ENCODE measurements at places on chromosomes 5 and 9.
A peak's percentile ranks its signal among the peaks of the same experiment; 100 is the strongest.

DNA sequence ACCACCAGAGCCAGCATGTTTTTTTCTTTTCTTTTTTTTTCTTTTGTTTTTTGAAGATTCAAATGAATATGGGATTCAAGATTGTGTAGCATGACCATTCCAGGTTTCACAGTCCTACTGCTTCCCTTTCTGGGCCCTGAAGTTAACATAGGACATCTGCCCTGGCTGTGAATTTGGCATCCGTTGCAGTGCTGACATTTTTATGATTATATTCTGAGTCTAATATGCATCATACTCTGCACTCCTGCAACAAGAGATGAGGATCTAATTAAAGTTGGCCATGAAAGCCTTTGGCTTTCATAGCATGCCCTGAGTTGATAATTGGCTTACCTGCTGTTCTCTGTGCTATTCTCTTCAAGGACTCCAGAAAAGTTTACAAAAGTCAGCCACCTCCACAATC, 29.8 kb downstream of the C5orf22 start:
- H3K36me3 ChIP-seq: peaks cover 4% of the 10 kb centered on the region
- H3K27me3 ChIP-seq: no peaks in the 10 kb centered on the region
- no peak overlapping the region for H3K4me3 ChIP-seq
- no peak overlapping the region for H3K27ac ChIP-seq
- H3K4me1 ChIP-seq: no peaks in the 10 kb centered on the region

GRCh38 chr5:122447879-122448278, 135.8 kb downstream of the SNCAIP start:
- no peak overlapping the region for H3K27ac ChIP-seq
- H3K36me3 ChIP-seq: no peaks in the 10 kb centered on the region
- no peaks in the 10 kb centered on the region for H3K4me1 ChIP-seq
- H3K4me3 ChIP-seq: no peak overlapping the region
- no peak for DNase-seq

DNA sequence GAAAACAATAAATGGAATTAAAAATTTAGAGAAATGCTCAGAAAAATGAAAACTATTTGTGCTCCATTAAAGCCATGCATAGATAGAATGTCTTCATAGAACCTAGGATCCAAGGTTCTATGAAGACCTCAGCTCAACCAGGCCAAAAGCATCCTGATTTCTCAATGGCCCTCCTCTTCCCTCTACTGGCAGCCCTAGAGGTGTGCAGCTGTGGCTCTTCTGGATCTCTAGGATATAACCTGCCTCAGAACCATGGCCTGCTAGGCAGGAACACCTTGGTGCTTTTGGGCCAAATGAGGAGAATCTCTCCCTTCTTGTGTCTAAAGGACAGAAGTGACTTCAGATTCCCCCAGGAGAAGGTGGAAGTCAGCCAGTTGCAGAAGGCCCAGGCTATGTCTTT, 15.1 kb downstream of the IFNA1 start:
- peak; percentile 8 for DNase-seq
- H3K27me3 ChIP-seq: no peaks in the 10 kb centered on the region
- H3K4me1 ChIP-seq: no peaks in the 10 kb centered on the region
- H3K4me3 ChIP-seq: no peak overlapping the region

- H3K36me3 ChIP-seq: no peaks in the 10 kb centered on the region
- H3K27ac ChIP-seq: no peak overlapping the region
- no peak for DNase-seq
- no peaks in the 10 kb centered on the region for H3K4me1 ChIP-seq
- no peak overlapping the region for H3K4me3 ChIP-seq
Measured at GRCh38 chr5:158754018-158754514, 345.6 kb downstream of the EBF1 start.

GRCh38 chr9:8719833-8720486, 920.4 kb upstream of the DMAC1 start:
- no peaks in the 10 kb centered on the region for H3K36me3 ChIP-seq

GRCh38 chr9:115022760-115023434, 92.5 kb upstream of the TNFSF8 start:
- H3K27ac ChIP-seq: no peak overlapping the region
- H3K27me3 ChIP-seq: no peaks in the 10 kb centered on the region
- H3K4me1 ChIP-seq: no peaks in the 10 kb centered on the region
- DNase-seq: no peak

GRCh38 chr9:123647145-123647544, 282.8 kb downstream of the DENND1A start:
- DNase-seq: no peak
- peaks cover 98% of the 10 kb centered on the region for H3K36me3 ChIP-seq
- H3K4me3 ChIP-seq: no peak overlapping the region
- no peaks in the 10 kb centered on the region for H3K4me1 ChIP-seq

DNA sequence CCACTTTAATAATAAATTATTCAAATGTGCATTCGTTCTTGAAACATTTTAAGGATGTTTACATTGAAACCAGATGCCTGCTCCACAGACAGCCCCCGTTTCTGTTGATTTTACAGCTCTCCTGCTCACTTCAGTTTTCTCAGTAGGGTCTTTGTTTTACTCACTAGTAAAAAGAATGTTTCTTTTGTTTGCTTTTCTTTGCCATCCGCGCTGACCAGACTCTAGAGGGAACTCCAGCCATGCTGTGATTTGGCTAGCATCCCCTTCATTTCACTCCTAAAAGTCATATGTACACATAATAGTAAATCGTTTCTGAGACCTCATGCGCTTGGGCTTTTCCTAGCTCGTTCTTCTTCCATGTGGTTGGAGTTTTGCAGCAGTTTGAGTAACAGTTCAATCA, 28.7 kb upstream of the PALM2AKAP2 start:
- no peak overlapping the region for H3K4me3 ChIP-seq
- no peaks in the 10 kb centered on the region for H3K4me1 ChIP-seq
- H3K27ac ChIP-seq: no peak overlapping the region
- peaks cover 2% of the 10 kb centered on the region for H3K27me3 ChIP-seq
- no peaks in the 10 kb centered on the region for H3K36me3 ChIP-seq
- no peak for DNase-seq

GRCh38 chr9:136847088-136847825, 2.0 kb upstream of the PHPT1 start:
- peaks cover 32% of the 10 kb centered on the region for H3K4me1 ChIP-seq
- H3K36me3 ChIP-seq: peaks cover 5% of the 10 kb centered on the region
- no peak for DNase-seq
- H3K4me3 ChIP-seq: peak overlapping the region; percentile 74

DNA sequence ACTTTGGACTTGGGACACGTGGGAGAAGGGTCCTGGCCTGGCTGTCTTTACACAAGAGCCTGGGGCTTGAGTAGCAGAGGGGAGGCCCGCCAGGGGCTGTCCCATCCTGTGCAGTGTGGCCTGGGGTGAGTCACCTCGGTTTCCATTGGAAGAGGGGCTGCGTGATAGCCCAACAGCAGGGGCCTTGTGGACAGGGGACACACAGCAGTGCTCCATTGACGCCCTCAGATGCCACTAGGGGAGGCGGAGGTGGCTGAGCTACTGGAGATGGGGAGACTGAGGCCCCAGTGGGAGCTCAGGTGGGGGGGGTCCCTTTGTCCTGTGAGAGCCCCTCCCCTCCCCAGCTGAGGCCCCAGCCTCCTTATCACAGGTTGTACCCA, 50.0 kb upstream of the RNU6ATAC start:
- no peaks in the 10 kb centered on the region for H3K36me3 ChIP-seq
- no peak overlapping the region for H3K27ac ChIP-seq
- H3K27me3 ChIP-seq: no peaks in the 10 kb centered on the region

- no peaks in the 10 kb centered on the region for H3K36me3 ChIP-seq
- H3K27me3 ChIP-seq: no peaks in the 10 kb centered on the region
- H3K4me1 ChIP-seq: peaks cover 3% of the 10 kb centered on the region
- H3K27ac ChIP-seq: no peak overlapping the region
Measured at GRCh38 chr5:54895816-54896341, 89.5 kb downstream of the ESM1 start.

- H3K36me3 ChIP-seq: no peaks in the 10 kb centered on the region
- H3K27me3 ChIP-seq: peaks cover 65% of the 10 kb centered on the region
- no peak overlapping the region for H3K4me3 ChIP-seq
- H3K4me1 ChIP-seq: peaks cover 8% of the 10 kb centered on the region
Measured at GRCh38 chr5:37831821-37832534, 7.9 kb downstream of the GDNF start.

DNA sequence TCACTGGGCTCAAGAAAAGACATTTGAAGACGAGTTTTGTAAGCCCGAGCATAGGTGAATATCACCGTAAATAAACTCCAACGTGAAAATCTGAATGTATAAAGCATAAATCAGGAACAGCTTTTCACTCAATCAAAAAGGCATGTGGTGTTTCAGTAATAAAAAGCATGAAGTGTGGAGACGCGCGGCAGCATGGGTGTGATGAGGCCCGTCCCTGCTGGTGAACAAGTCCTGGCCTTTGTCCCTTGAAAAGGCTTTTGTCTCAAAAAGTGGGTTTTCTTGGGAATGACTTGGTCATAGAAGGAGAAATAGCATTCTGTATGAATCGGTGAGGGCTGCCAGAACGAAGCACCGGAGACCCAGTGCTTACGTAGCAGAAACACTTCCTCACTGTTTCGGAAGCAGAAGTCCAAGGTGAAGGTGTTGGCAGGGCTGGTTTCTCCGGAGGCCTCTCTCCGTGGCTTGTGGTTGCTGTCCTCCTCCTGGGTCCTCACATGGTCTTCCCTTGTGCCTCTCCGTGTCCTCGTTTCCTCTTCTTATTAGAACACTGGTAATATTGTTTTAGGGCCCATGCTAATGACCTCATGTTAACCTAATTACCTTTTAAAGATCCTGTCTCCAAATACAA, 24.9 kb downstream of the ROPN1L start:
- DNase-seq: peak; percentile 16
- no peak overlapping the region for H3K27ac ChIP-seq
- no peaks in the 10 kb centered on the region for H3K27me3 ChIP-seq
- H3K4me1 ChIP-seq: peaks cover 20% of the 10 kb centered on the region
- H3K4me3 ChIP-seq: no peak overlapping the region

DNA sequence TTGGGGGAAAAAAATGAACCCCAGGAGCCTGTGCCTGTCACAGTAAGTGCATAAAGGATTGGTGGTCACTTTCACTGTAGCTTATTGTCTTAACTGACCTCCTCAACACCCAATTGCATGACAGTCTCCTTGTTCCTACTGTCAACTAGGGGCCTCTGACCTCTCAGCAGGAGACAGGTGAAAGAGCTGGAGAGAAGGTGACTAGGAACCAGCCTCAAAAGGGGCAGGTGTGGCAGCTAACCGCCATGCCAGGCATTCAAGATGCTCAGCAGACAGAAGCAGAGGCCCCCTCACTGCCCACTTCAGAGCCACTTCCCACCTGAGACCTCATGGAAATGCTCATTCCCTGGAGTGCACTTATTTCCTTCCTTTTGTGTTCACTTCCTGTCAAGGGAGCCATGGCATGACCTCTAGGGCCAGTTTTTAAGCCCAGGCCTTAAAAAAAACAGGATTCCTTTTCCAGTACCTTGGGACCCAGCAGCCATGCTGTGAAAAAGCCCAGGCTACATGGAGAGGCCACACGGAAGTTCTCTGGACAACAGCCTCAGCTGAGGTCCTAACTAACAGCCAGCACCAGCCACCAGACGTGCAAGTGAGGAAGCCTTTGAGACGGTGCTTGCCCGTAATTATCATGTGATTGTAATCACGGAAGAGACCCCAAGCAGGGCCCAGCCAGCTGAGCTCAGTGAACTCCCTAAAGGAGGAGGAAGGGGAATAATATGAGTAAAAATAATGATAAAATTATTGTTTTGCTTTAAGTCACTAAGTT, 74.9 kb downstream of the NSUN2 start:
- H3K27me3 ChIP-seq: no peaks in the 10 kb centered on the region
- no peak overlapping the region for H3K4me3 ChIP-seq
- no peak for DNase-seq
- no peak overlapping the region for H3K27ac ChIP-seq

DNA sequence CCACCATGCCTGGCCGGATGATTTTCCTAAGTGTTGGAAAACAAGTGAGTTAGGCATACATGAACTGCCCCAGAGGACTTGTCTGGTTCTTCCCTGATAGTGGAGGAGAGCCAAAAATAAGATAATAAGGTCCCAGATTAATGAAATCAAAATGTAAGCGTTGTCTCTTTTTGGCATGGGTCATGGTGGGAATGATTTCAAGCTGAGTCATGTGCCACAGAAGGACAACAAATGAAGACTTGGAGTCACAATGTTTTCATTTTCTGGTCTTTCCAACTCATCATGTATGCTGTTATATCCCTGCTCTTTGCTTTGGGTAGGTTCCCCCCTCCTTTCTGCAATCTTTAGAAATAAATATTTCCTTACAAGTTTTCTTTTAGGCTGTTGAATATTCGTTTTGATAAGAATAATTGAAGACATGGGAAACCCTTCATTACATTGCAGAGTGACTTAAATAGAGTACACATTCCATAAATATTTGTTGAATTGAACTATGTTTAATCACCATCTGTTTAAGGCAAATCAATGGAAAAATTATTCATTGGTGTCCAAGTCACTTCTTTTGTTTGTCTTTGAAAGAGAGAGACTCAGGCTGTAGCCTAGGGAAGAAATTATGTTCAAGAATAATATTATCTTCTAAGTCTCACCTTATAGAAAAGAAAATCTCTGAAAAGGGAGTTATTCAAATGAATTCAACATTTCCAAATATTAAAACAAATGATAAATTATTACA, 196.3 kb downstream of the CSNK1G3 start:
- no peak overlapping the region for H3K4me3 ChIP-seq
- no peaks in the 10 kb centered on the region for H3K27me3 ChIP-seq
- no peak for DNase-seq
- H3K27ac ChIP-seq: no peak overlapping the region
- H3K36me3 ChIP-seq: no peaks in the 10 kb centered on the region
- H3K4me1 ChIP-seq: no peaks in the 10 kb centered on the region

GRCh38 chr5:55276771-55277170, 30.7 kb downstream of the DHX29 start:
- no peaks in the 10 kb centered on the region for H3K27me3 ChIP-seq
- no peaks in the 10 kb centered on the region for H3K4me1 ChIP-seq
- H3K36me3 ChIP-seq: peaks cover 91% of the 10 kb centered on the region
- no peak overlapping the region for H3K4me3 ChIP-seq
- H3K27ac ChIP-seq: no peak overlapping the region

DNA sequence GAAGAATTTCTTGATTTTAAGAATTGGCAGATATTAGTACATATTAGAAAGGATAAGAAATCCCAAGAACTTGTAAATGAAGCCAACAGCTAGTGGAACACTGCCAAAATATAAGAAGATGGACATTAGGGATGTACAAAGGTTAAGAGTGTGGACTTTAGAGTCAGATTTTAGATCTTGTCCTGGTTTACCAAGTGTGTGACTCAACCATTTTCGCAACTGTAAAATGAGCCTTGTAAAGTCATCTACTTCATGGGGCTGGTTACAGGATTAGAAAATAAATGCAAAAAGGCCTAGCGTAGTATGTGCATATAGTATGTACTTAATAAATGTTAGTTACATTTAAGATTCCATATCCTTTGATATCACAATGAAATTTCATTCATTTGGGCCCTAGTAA, 260.0 kb downstream of the RAB3C start:
- no peak for DNase-seq
- no peak overlapping the region for H3K27ac ChIP-seq
- H3K27me3 ChIP-seq: no peaks in the 10 kb centered on the region
- no peaks in the 10 kb centered on the region for H3K36me3 ChIP-seq

GRCh38 chr5:72252574-72253155, 67.4 kb downstream of the MRPS27 start:
- H3K4me3 ChIP-seq: no peak overlapping the region
- peaks cover 7% of the 10 kb centered on the region for H3K36me3 ChIP-seq
- no peak overlapping the region for H3K27ac ChIP-seq
- no peak for DNase-seq
- H3K27me3 ChIP-seq: no peaks in the 10 kb centered on the region

- no peak overlapping the region for H3K27ac ChIP-seq
- no peak for DNase-seq
- H3K4me3 ChIP-seq: no peak overlapping the region
- H3K27me3 ChIP-seq: no peaks in the 10 kb centered on the region
Measured at GRCh38 chr9:132498531-132499210, 83.7 kb upstream of the BARHL1 start.
